ENCODE measurements at places on chromosomes 12 and 14.

DNA sequence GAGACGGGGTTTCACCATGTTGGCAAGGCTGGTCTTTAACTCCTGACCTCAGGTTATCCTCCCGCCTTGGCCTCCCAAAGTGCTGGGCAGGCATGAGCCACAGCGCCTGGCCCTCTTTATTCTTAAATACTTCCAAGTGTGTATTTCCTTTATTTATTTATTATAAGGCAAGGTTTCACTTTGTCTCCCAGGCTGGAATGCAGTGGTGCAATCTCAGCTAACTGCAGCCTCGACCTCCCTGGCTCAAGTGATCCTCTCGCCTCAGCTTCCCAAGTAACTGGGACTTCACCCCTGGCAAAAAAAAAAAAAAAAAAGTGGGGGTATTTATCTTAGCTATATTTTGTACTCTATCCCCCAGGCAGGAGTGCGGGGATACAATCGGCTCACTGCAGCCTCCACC lies 6.8 kb downstream of the FAM216A start:
- no peaks in the 10 kb centered on the region for H3K4me1 ChIP-seq
- H3K4me3 ChIP-seq: no peak overlapping the region
- no peak overlapping the region for H3K27ac ChIP-seq
- DNase-seq: no peak
- H3K27me3 ChIP-seq: no peaks in the 10 kb centered on the region

- H3K27ac ChIP-seq: no peak overlapping the region
- DNase-seq: no peak
- no peak overlapping the region for H3K4me3 ChIP-seq
- peaks cover 28% of the 10 kb centered on the region for H3K27me3 ChIP-seq
- H3K36me3 ChIP-seq: no peaks in the 10 kb centered on the region
These were observed 360 bp upstream of the SLC35F4 start for GRCh38 chr14:57866199-57866705.

DNA sequence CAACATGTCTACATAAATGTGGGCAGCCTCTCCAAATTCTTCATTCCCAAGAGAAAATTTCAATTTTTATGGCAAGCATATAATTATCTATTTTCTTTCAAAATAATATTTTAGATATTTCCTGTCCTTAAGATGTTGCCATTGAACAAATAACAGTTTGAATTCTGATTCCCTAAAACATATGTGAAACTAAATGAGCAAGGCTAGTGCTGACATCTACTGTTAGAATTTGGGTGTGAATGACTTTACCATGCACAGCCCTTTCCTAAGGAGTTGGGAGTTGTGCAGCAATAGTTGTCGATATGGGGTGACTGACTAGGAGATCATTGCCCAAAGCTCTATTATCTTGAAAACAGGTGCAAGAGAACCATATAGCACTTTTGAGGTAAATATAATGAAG lies 108.2 kb upstream of the SLC38A4 start:
- no peak overlapping the region for H3K4me3 ChIP-seq
- H3K36me3 ChIP-seq: no peaks in the 10 kb centered on the region
- no peaks in the 10 kb centered on the region for H3K4me1 ChIP-seq
- no peaks in the 10 kb centered on the region for H3K27me3 ChIP-seq

GRCh38 chr12:126667339-126667738 lies 1599.6 kb upstream of the TMEM132C start:
- H3K4me3 ChIP-seq: no peak overlapping the region
- no peaks in the 10 kb centered on the region for H3K4me1 ChIP-seq
- H3K27ac ChIP-seq: no peak overlapping the region
- no peaks in the 10 kb centered on the region for H3K27me3 ChIP-seq

- no peak overlapping the region for H3K4me3 ChIP-seq
- no peaks in the 10 kb centered on the region for H3K4me1 ChIP-seq
- H3K27me3 ChIP-seq: no peaks in the 10 kb centered on the region
- H3K36me3 ChIP-seq: no peaks in the 10 kb centered on the region
- H3K27ac ChIP-seq: no peak overlapping the region
These were observed 278.9 kb upstream of the CRY1 start for GRCh38 chr12:107372229-107372658.

DNA sequence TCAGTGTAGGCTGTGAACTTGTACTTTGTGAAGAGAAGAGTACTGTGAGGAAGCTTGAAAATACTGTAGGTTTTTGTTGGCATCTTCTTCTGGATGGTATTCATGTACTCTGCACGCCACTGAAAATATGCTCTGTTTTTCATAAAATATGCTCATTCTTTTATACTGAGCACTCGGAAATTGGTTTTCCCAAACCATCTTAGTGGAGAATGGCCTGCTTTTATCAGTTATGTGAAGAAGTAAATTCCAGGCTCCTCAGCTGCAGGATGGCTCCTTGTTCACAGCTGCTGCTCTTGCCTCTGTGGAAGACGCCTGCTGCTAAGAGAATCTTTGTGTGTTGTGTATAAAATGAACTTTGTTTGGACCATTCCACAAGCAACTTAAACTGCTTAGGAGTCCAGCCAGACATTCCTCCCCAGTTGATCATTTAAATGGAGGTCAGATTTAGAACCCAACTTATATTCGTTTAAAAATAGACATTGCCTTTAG lies 443.5 kb upstream of the RGS6 start:
- no peak for DNase-seq
- no peaks in the 10 kb centered on the region for H3K27me3 ChIP-seq
- no peak overlapping the region for H3K4me3 ChIP-seq

GRCh38 chr12:19744705-19745218 lies 305.5 kb downstream of the AEBP2 start:
- H3K4me1 ChIP-seq: peaks cover 22% of the 10 kb centered on the region
- DNase-seq: peak; percentile 99
- no peaks in the 10 kb centered on the region for H3K36me3 ChIP-seq
- H3K27ac ChIP-seq: peak overlapping the region; percentile 96
- no peak overlapping the region for H3K4me3 ChIP-seq
- H3K27me3 ChIP-seq: no peaks in the 10 kb centered on the region

DNA sequence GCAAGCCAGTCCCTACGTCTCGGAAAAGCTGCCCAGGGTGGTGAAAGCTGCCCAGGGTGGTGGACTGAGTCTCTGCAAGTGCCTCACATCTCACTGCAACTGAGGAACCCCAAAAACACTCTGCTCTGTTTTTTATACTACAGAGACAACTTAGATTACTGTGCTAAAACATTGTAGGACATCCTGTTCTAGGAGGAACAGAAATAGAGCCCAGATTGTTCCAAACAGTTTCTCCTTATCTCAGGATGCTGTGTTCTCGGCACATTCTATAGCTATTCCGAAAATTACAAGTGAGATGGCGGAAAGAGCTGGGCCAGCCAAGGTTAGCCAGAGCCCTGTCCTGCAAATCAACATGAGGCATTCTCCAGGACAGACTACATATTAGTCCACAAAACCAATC lies 138.7 kb downstream of the LRIG3 start:
- no peak overlapping the region for H3K4me3 ChIP-seq
- H3K4me1 ChIP-seq: no peaks in the 10 kb centered on the region
- H3K27me3 ChIP-seq: no peaks in the 10 kb centered on the region
- DNase-seq: no peak
- no peaks in the 10 kb centered on the region for H3K36me3 ChIP-seq
- H3K27ac ChIP-seq: no peak overlapping the region

GRCh38 chr14:30906752-30907658 lies 32.6 kb downstream of the COCH start:
- no peak overlapping the region for H3K4me3 ChIP-seq
- peak; percentile 40 for DNase-seq
- H3K27ac ChIP-seq: no peak overlapping the region
- no peaks in the 10 kb centered on the region for H3K4me1 ChIP-seq
- H3K36me3 ChIP-seq: peaks cover 2% of the 10 kb centered on the region

DNA sequence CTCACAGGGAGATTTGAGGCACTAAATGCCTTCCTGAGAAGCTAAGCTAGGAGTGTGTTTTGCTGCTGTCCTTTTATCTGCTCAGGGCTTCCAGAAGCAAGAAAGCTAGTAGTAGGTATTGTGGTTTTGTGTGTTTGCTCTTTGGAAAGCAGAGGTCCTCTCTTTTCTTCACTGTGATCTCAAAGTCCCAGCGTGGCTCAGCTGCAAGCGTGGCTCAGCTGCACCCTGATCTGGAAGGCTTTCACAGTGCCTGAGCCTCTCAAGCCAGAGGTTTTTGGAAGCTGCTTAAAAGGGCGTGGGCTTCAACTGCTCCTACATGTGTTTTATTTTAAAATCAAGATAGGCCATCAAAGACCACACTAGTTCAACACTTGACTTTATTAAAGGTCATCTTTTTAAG lies 337.4 kb upstream of the RGS6 start:
- no peak for DNase-seq
- no peaks in the 10 kb centered on the region for H3K36me3 ChIP-seq
- peaks cover 4% of the 10 kb centered on the region for H3K4me1 ChIP-seq
- no peak overlapping the region for H3K27ac ChIP-seq
- no peaks in the 10 kb centered on the region for H3K27me3 ChIP-seq

- H3K4me1 ChIP-seq: no peaks in the 10 kb centered on the region
- no peaks in the 10 kb centered on the region for H3K27me3 ChIP-seq
- no peak overlapping the region for H3K27ac ChIP-seq
- no peaks in the 10 kb centered on the region for H3K36me3 ChIP-seq
These were observed 11.7 kb upstream of the EML5 start for GRCh38 chr14:88804477-88804876.

DNA sequence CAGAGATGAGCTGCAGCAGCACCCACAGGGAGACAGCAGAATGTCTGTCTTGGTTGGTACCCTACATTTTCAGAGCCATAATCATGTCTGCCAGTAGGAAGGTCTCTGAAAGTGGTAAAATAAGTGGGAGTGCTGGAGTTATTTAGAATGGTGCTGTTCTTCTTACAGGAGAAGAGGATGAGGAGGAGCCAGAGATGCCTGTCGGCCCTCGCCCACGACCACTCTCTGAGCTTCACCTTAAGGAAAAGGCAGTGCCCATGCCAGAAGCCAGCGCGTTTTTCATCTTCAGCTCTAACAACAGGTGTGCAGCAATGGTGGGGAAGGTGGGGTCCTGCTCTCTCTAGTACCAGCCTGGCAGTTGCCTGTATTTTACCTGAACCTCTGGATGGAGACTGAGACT lies 201.7 kb upstream of the FKBP4 start:
- no peaks in the 10 kb centered on the region for H3K4me1 ChIP-seq
- no peak overlapping the region for H3K27ac ChIP-seq
- DNase-seq: no peak
- no peaks in the 10 kb centered on the region for H3K27me3 ChIP-seq

- H3K4me1 ChIP-seq: no peaks in the 10 kb centered on the region
- no peaks in the 10 kb centered on the region for H3K36me3 ChIP-seq
- H3K27me3 ChIP-seq: no peaks in the 10 kb centered on the region
- DNase-seq: peak; percentile 39
- H3K4me3 ChIP-seq: no peak overlapping the region
These were observed 148.9 kb downstream of the CRADD start for GRCh38 chr12:93825931-93826555.

DNA sequence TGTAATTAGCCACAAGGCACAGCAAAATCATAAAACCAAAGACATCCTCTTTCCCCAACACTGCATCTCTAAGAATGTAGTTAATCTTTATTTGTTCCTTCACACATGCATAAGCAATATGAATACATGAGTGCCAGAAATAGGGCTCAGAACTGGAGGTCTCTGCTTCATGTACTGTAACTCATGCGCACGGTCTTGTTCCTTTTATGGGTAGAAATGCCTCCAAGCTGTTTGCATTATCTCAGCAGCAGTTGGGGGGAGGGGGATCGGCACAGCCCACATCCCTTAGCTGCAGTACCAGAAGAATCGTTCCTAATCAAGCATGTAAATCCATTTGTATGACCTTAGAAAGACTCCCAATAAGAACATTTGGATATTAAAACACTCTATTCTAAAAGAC lies 20.0 kb downstream of the RHOJ start:
- no peak overlapping the region for H3K27ac ChIP-seq
- no peak overlapping the region for H3K4me3 ChIP-seq

DNA sequence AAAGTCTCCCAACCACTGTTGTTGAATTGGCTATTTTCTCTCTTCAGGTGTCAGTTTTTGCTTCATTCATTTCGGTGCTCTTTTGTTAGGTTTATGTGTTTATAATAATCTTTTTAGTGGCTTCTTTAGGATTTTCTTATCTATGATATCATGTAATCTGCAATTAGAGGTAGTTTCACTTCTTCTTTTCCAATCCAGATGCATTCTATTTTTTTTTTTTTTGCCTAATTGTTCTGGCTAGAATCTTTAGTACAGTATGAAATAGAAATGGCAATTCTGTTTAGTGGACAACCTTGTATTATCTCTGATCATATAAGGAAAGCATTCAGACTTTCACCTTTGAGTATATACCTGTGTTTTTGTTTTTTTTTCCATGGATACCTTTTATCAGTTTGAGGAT lies 17.4 kb downstream of the CNOT2 start:
- no peak overlapping the region for H3K27ac ChIP-seq
- no peak overlapping the region for H3K4me3 ChIP-seq
- H3K27me3 ChIP-seq: no peaks in the 10 kb centered on the region
- no peaks in the 10 kb centered on the region for H3K36me3 ChIP-seq
- no peaks in the 10 kb centered on the region for H3K4me1 ChIP-seq
- DNase-seq: no peak

- H3K27me3 ChIP-seq: no peaks in the 10 kb centered on the region
- no peaks in the 10 kb centered on the region for H3K36me3 ChIP-seq
- no peak for DNase-seq
- no peak overlapping the region for H3K4me3 ChIP-seq
- H3K27ac ChIP-seq: no peak overlapping the region
These were observed 326.1 kb downstream of the CACNA1C start for GRCh38 chr12:2378835-2379330.

- H3K4me3 ChIP-seq: no peak overlapping the region
- no peak for DNase-seq
- H3K27ac ChIP-seq: no peak overlapping the region
- no peaks in the 10 kb centered on the region for H3K36me3 ChIP-seq
These were observed 310.8 kb downstream of the BCL11B start for GRCh38 chr14:98961191-98961590.

- no peaks in the 10 kb centered on the region for H3K27me3 ChIP-seq
- H3K4me1 ChIP-seq: peaks cover 17% of the 10 kb centered on the region
- peak overlapping the region; percentile 79 for H3K4me3 ChIP-seq
- no peak overlapping the region for H3K27ac ChIP-seq
- no peak for DNase-seq
These were observed 774 bp upstream of the WDR20 start for GRCh38 chr14:102138961-102139285.

- no peaks in the 10 kb centered on the region for H3K36me3 ChIP-seq
- no peaks in the 10 kb centered on the region for H3K4me1 ChIP-seq
- H3K4me3 ChIP-seq: no peak overlapping the region
- no peak overlapping the region for H3K27ac ChIP-seq
- no peak for DNase-seq
These were observed 11.1 kb upstream of the KRT73 start for GRCh38 chr12:52629281-52630007.

GRCh38 chr14:67170660-67171059 lies 18.6 kb upstream of the GARIN2 start:
- H3K27ac ChIP-seq: no peak overlapping the region
- H3K27me3 ChIP-seq: no peaks in the 10 kb centered on the region
- H3K4me3 ChIP-seq: no peak overlapping the region
- no peak for DNase-seq
- H3K4me1 ChIP-seq: no peaks in the 10 kb centered on the region

GRCh38 chr14:88030079-88030478 lies 25.1 kb downstream of the GPR65 start:
- H3K27ac ChIP-seq: no peak overlapping the region
- no peaks in the 10 kb centered on the region for H3K36me3 ChIP-seq
- no peak overlapping the region for H3K4me3 ChIP-seq
- DNase-seq: no peak
- no peaks in the 10 kb centered on the region for H3K4me1 ChIP-seq
- H3K27me3 ChIP-seq: no peaks in the 10 kb centered on the region

Data from endothelial cell of umbilical vein (primary cell).